ENCODE measurements at places on chromosomes 7 and 10.

DNA sequence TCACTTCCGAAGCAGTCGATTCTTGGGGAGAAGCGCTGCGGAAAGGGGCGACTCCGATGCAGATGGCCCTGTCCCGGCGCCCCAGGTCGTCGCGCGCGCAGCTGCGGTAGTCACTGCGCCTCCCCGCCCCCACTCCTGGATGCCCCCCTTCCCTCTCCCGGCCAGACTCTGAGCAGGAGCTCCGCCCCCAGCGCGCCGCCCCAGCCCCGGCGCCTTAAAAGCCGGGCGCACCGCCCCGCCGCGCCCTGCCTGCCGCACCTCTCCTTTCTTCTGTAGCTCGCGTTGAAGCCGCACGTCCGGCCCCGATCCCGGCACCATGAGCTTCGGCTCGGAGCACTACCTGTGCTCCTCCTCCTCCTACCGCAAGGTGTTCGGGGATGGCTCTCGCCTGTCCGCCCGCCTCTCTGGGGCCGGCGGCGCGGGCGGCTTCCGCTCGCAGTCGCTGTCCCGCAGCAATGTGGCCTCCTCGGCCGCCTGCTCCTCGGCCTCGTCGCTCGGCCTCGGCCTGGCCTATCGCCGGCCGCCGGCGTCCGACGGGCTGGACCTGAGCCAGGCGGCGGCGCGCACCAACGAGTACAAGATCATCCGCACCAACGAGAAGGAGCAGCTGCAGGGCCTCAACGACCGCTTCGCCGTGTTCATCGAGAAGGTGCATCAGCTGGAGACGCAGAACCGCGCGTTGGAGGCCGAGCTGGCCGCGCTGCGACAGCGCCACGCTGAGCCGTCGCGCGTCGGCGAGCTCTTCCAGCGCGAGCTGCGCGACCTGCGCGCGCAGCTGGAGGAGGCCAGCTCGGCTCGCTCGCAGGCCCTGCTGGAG, at the start of gene INA:
TSS of gene INA (plus strand) at position 243 of the 817 bp plus-strand sequence. CDS start at position 317, 74 bp downstream.
- DNase-seq, result peak; percentile 18

- DNase-seq, result no peak
Measured at GRCh38 chr7:139602143-139602722, 78.7 kb downstream of the CLEC2L start.

GRCh38 chr7:137925091-137925490, 76.8 kb downstream of the CREB3L2 start:
- no peak for DNase-seq

DNA sequence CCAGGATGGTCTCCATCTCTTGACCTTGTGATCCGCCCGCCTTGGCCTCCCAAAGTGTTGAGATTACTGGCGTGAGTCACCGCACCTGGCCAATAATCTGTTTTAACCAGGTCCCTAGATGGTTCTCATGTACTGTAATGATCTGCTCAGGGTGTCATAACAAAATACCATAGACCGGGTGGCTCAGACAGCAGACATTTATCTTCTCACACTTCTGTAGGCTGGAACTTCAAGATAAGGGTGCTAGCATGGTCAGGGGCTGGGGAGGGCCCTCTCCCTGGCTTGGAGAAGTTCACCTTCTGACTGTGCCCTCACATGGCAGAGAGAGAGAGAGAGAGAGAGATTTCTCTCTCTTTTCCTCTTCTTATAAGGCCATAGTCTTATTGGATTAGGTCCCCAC, 279.4 kb upstream of the LYZL1 start:
- DNase-seq, result no peak

All from DMS79 (cell line).